ENCODE measurements at places on chromosomes 2 and 18.

- DNase-seq = no peak
Observed at GRCh38 chr18:598124-598589, 1.4 kb downstream of the CLUL1 start.

- DNase-seq = no peak
Observed at GRCh38 chr2:207501802-207502576, 27.8 kb upstream of the CREB1 start.

- DNase-seq = no peak
Observed at GRCh38 chr2:172804423-172804822, 68.8 kb downstream of the RAPGEF4 start.

GRCh38 chr18:5541644-5542043 lies 2.2 kb downstream of the EPB41L3 start:
- DNase-seq = no peak

DNA sequence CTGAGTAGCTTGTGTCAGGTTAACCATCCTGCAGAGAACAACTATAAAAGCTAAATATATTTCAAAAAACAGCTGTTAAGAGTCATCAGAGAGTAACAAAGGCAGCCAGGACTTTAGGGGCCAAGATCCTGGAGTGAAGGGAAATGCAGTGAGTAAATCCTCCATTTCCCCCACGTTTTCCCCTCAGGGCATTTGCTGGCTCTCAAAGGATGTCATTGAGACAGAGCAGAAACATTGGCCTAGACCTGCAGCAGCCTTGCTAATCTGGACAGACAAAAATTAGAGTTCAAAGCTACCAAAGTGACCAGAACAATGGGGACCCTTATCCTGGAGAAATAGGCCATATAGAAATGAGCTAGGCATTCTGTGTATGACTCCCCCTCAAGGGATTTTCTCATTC lies 21.1 kb upstream of the KLHL29 start:
- no peak for DNase-seq

GRCh38 chr18:72720116-72720515 lies 147.7 kb downstream of the NETO1 start:
- no peak for DNase-seq

- no peak for DNase-seq
Observed at GRCh38 chr2:234469251-234469845, 27.5 kb downstream of the ARL4C start.

GRCh38 chr2:48198371-48198770 lies 292.1 kb upstream of the FBXO11 start:
- DNase-seq = no peak

DNA sequence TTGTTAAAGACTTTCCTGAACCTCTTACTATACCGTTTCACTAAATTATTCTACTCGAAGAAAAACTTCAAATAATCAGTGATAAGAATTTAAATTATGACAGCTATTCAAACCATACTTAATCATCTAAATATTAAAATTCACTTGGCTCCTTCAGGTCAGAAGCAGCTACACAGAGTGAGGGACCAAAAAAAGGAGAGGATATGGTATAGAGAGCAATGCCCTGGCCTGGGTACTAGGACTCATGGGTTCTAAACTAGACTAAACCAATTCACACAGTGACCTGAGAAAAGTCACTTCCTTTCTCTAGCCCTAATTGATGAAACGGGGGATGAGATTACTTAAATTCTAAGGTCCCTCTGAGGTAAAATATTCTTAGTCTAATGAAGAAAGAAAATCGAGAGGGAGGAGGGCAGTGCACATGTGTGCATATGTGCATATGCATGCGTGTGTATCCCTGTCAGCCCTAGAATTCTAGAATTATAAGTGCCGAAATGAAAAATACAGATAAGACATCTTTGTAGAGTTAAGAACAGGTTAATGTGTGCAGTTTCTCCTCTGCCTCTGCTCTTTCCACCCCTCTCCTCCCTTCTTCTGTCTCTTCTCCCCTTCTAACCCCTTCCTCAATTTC lies 11.2 kb downstream of the STRN start:
- DNase-seq = no peak

DNA sequence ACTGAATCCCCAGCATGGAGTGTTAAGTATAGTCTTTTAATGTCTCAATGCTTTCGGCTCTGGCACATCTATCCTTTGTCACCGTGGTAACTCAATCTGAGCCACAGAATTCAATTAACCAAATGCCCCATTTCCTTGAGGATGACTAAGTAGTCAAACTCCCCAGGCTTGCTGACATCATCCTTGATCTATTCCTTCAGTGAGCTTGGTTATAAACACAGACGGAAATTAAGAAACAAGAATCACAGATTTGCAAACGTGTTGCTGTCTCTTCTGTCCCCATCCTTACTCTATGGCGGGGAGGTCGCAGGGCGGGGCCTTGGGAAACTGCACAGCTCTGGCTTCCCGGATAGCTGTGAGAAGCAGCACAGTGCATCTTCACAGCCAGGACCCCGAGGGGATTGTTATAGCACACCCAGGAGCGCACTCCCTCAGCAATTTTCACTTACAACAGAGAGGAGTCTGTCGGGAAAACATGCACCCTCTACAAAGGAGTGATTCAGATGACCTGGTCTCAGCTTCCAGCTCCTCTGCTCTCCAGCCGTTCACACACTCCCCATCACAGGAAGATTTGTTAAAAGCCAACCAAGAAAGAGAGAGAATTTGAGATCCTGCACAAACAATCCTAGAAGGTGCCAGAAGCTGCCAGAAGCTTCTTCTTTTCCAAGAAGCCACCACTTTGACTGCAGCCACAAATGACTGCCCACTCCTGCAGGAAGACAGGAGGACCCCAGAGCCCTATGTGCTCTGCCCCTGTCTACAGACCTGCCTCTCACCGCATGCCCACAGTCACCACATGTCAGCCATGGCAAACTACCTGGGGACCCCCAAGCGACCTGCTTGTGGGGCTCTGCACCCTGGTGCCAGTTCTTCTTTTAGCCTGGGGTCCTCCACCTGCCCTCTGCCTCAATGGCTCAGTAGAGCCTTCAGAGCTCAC lies 44.9 kb upstream of the YWHAQ start:
- no peak for DNase-seq

DNA sequence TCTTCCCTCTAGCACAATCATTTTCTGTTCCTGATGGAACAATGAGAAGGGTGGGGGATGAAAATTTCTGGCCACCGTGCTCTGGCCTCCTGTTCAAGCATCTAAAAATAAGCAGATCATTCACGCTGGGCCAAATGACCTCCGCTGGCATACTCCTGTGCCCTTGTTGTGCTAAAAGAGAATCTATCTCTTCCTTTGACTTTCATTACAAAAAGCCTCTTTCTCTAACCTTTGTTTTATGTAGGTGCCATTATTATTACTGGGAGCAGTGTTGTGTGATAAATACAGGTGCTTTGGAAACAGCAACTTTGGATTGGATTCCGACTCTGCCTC lies 44.6 kb upstream of the B3GNT2 start:
- DNase-seq = no peak

GRCh38 chr2:163591461-163591860 lies 144.3 kb downstream of the FIGN start:
- no peak for DNase-seq

DNA sequence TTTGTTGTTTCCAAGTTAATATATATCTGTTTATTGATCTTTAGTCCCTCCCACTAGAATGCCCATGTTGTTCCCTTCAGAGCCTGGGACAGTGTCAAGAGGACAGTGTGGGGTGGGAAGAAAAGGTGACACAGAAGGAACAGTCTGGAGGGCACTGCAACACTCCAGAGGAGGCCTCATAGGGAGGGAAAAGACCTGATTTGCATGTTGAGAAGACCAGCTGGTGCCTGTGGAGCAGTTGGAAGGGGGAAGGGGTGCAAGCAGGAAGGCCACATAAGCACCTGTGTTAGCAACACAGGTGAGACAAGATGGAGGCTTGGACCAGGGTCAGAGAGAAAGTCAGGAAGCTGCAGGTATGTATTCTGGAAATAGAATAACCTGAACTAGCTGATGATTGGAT lies 48.1 kb upstream of the FHOD3 start:
- DNase-seq = no peak

DNA sequence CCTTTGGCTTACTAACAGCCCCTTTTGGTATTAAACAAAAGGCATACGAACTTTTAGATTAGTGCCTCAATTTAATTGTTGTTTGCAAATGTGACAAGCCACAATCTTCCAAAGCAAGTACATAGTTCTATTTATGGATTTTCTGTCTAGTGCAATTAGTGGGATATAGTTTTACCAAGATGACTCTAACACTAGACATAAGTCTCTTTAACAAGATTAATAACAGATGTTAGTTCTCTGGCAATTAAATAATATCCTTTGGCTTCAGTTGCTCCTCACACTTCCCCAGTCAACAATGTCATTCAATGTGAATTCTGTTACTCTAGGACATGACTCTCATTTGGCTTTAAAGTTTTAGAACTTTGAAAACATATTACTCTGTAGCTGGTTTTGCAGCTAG lies 16.7 kb upstream of the MC4R start:
- no peak for DNase-seq
